Upper lobe of right lung (tissue), 1 donor: ENCODE measurements at places on chromosomes 7 and 10.

DNA sequence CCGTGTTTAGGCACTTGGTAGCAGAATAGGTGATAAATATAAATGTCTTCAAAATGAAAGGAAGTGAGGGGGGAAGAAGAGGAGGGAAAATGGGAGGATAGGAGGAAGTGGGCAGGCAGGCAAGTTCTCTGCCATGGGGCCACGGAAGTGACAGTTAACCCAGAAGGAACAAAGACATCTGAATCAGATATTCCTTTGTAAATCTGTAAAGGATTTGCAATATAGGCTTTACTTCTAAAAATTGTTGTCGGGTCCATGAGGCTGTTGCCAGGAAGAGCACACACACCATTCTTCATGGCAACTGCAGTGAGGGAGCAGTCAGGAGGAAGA lies 23.7 kb upstream of the RASSF4 start:
- no peak for DNase-seq
- no peaks in the 10 kb centered on the region for H3K36me3 ChIP-seq
- H3K4me1 ChIP-seq = peaks cover 13% of the 10 kb centered on the region
- no peak overlapping the region for H3K27ac ChIP-seq

- DNase-seq = no peak
- no peaks in the 10 kb centered on the region for H3K27me3 ChIP-seq
- H3K36me3 ChIP-seq = no peaks in the 10 kb centered on the region
- H3K4me3 ChIP-seq = no peak overlapping the region
- no peak overlapping the region for H3K27ac ChIP-seq
Measured at GRCh38 chr7:131953184-131953583, 396.8 kb upstream of the PODXL start.

DNA sequence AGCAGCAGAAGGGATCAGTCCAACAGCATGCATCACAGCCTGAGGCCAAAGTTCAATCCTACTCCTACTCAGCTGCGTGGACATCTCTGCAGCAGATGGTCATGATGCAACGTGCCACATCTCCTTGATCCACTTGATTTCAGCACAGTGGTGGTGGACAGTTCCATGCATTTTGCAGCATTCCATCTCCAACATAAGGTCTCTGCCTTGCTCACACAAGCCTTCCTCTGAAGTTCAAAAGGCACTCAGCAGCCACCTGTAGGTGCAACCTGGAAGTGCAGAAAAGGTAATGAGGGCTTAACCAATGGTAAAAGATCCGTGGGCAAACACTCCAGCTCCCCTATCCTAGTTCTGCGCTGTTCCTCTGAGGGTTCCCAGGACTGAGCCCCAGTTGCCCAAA lies 57.5 kb upstream of the CHCHD3 start:
- no peaks in the 10 kb centered on the region for H3K27me3 ChIP-seq
- DNase-seq = no peak
- no peak overlapping the region for H3K4me3 ChIP-seq
- no peaks in the 10 kb centered on the region for H3K4me1 ChIP-seq
- H3K27ac ChIP-seq = no peak overlapping the region
- H3K36me3 ChIP-seq = no peaks in the 10 kb centered on the region

GRCh38 chr10:109696981-109697775 lies 226.1 kb downstream of the XPNPEP1 start:
- no peaks in the 10 kb centered on the region for H3K4me1 ChIP-seq
- DNase-seq = no peak
- no peak overlapping the region for H3K27ac ChIP-seq
- no peak overlapping the region for H3K4me3 ChIP-seq

GRCh38 chr7:138748666-138749065 lies 47.5 kb upstream of the SVOPL start:
- H3K36me3 ChIP-seq = no peaks in the 10 kb centered on the region
- DNase-seq = no peak
- no peak overlapping the region for H3K4me3 ChIP-seq
- H3K27ac ChIP-seq = no peak overlapping the region

DNA sequence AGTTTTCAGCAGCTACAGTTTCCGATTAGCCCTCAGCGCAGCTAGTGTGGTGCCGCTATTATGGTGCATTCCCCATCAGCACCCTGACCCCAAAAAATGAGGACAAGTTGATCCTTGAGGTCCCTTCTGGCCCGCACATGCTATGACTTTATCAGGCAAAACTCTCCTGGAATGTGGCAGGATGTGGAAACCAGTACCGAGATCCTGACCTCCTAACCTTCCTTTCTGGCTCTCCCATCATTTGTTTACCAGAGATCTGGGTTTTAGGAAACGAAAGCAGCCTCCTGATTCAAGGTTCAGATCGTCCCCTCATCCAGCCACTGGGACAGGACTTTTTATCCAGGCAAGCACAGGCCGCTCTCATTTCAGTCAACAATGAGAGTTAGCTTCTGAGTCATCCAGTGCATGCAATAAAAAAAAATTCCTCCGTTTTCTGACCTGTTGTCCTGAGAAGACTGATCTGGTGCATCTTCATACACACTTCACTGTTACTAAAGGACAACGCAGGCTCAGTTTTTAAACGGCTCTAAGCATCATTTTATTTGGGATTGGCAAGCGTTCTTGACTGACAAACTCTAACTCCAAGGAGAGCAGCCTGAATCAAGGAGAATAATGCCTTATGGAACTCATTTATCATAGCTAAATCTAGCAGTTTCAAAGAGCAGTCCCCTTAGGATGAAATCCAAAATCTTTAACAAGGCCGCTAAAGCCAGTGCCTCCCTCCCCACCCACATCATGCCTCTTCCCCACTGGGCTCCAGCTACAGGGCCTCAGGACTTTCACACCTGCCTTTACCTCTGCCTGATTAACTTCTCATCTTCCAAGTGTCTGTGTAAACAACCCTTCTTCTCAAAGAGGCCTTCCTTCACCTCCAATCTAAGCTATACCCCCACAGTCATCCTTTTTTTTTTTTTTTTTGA lies 17.1 kb downstream of the PDLIM1 start:
- H3K4me1 ChIP-seq = peaks cover 58% of the 10 kb centered on the region
- DNase-seq = no peak
- H3K36me3 ChIP-seq = peaks cover 20% of the 10 kb centered on the region
- H3K4me3 ChIP-seq = no peak overlapping the region
- peak overlapping the region; percentile 67 for H3K27ac ChIP-seq

GRCh38 chr7:31692871-31693270 lies 5.9 kb downstream of the PPP1R17 start:
- H3K4me1 ChIP-seq = no peaks in the 10 kb centered on the region
- no peaks in the 10 kb centered on the region for H3K27me3 ChIP-seq
- no peak for DNase-seq
- no peaks in the 10 kb centered on the region for H3K36me3 ChIP-seq

- no peak for DNase-seq
- no peak overlapping the region for H3K4me3 ChIP-seq
- H3K36me3 ChIP-seq = no peaks in the 10 kb centered on the region
- no peak overlapping the region for H3K27ac ChIP-seq
- H3K4me1 ChIP-seq = no peaks in the 10 kb centered on the region
Measured at GRCh38 chr10:58023341-58024073, 244.2 kb downstream of the IPMK start.

DNA sequence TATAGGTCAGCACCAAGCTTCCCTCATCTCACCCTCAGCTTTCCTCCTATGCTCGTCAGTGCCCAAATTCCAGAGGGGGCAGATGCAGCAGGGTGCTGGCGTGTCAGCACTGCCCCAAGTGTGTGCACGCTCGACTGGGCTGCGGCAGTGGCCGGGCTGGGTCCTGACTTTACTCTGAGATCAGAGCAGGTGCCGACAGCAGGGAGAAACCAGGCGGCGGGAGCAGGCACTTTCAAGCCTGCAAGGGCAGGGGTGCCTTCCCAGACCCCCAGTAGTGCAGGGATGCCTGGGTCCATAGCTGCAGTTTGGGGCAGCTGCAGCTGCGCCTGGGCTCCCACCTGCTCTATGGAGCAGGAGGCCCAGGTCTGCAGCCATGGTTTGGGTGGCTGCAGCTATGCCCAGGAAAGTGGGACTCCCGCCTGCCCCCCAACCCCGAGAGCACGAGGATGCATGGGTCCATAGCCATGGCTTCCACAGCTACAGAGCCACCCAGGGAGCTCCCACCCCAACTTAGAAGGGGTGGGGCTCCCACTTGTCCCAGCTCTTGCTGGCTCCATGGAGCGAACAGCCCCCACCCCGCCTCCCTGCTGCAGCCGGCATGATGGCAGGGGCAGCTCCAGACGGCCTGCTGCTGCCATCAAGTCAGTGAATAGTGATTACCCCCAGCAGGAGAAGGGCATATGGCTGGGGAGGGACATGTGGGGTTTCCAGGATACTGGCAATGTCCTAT lies 199.2 kb upstream of the KMT2E start:
- no peaks in the 10 kb centered on the region for H3K36me3 ChIP-seq
- no peak overlapping the region for H3K27ac ChIP-seq
- H3K27me3 ChIP-seq = no peaks in the 10 kb centered on the region

DNA sequence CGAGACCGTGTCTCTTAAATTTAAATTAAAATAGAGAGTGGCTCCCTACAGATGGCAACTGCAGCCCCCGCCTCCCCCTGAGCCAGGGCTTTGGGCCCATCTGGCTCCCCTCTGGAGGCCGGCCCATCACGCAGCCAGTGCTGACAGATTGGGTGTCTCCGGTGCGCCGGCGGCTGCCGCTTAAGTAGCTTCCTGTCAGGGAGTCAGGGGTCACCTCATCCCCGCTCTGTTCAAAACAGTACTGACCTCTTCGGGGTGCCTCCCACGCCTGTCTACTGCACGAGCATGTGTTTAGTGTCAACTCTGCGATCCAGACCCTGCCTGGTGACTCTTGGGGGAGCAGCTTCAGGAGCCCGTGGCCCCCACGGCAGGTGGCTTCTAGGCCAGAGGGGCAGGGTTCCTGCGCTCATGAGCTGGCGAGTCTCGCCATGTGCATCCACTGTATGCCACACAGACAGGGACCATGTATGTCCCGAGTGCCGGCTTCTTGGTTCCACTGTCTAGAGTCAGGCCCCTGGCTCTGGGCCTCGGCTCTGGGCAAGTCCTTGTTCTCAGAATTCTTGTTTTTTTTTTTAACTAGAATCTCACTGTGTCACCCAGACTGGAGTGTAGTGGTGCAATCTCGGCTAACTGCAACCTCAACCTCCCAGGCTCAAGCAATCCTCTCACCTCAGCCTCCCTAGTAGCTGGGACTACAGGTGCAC lies 36.1 kb downstream of the KCTD7 start:
- H3K27me3 ChIP-seq = no peaks in the 10 kb centered on the region
- DNase-seq = no peak
- no peaks in the 10 kb centered on the region for H3K36me3 ChIP-seq
- no peak overlapping the region for H3K4me3 ChIP-seq

DNA sequence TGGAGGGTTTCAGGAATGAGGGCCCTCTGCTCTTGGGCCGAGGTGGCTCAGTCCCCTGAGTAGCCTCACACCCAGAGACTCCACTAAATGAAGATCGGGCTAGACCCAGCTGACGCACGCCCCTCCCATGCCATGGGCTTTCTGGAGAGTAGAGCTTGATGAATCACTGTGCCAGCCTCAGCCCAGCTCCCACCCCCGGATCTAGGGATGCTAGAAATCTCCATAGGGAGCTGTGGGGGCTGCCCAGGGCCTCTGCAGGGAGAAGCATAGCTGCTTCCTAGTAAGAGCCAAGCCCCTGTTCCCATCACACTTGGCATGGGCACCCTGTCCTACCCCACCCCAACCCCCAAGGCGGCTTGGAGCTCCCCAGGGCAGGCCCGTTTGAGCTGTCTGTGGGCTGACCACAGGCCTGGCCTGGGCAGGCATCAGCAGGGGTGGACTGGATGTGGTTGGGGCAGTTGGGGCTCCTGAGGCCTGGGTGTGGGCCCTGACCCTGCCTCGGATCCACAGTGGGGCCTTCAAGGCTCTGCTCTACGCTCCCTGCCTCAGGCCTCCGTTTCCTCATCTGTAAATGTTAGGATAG lies 121.2 kb downstream of the ZMIZ1 start:
- peak overlapping the region; percentile 48 for H3K27ac ChIP-seq
- peaks cover 12% of the 10 kb centered on the region for H3K36me3 ChIP-seq
- peaks cover 82% of the 10 kb centered on the region for H3K4me1 ChIP-seq
- DNase-seq = no peak

- H3K27ac ChIP-seq = no peak overlapping the region
- H3K4me1 ChIP-seq = peaks cover 18% of the 10 kb centered on the region
- no peaks in the 10 kb centered on the region for H3K27me3 ChIP-seq
- no peak overlapping the region for H3K4me3 ChIP-seq
- DNase-seq = no peak
- H3K36me3 ChIP-seq = no peaks in the 10 kb centered on the region
Measured at GRCh38 chr10:35359056-35359455, 22.7 kb downstream of the CCNY start.

- H3K4me3 ChIP-seq = no peak overlapping the region
- H3K27ac ChIP-seq = no peak overlapping the region
- H3K36me3 ChIP-seq = no peaks in the 10 kb centered on the region
- DNase-seq = peak; percentile 57
- H3K27me3 ChIP-seq = peaks cover 63% of the 10 kb centered on the region
Measured at GRCh38 chr7:157693071-157693520, 356.3 kb downstream of the DNAJB6 start.

- no peak overlapping the region for H3K27ac ChIP-seq
- H3K36me3 ChIP-seq = peaks cover 14% of the 10 kb centered on the region
- no peaks in the 10 kb centered on the region for H3K27me3 ChIP-seq
- DNase-seq = no peak
- no peak overlapping the region for H3K4me3 ChIP-seq
Measured at GRCh38 chr7:112892263-112892662, 102.1 kb upstream of the TMEM168 start.

DNA sequence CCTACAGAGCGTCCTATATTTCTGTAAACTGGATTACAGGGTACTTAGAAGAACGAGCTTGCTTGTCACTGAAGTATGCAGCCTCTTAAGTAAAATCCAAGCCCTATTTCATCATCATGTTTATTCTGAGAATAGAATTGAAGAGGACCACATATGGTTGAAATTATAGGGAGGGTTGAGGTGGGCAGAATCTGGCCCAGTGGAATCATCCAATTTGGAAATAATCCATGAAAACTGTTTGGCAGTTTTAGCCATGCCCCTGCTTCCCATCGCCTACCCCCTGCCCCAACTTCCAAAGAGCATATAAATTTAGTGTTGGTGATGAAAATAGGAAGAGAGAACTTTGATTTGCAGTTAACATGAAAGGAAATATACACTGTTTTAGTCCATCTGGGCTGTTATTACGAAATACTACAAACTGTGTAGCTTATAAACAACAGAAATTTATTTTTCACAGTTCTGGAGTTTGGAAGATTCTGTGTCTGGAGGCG lies 150.4 kb downstream of the PRKG1 start:
- no peak overlapping the region for H3K4me3 ChIP-seq
- no peaks in the 10 kb centered on the region for H3K27me3 ChIP-seq
- no peaks in the 10 kb centered on the region for H3K36me3 ChIP-seq
- no peak for DNase-seq
- no peaks in the 10 kb centered on the region for H3K4me1 ChIP-seq
- H3K27ac ChIP-seq = peak overlapping the region; percentile 9

DNA sequence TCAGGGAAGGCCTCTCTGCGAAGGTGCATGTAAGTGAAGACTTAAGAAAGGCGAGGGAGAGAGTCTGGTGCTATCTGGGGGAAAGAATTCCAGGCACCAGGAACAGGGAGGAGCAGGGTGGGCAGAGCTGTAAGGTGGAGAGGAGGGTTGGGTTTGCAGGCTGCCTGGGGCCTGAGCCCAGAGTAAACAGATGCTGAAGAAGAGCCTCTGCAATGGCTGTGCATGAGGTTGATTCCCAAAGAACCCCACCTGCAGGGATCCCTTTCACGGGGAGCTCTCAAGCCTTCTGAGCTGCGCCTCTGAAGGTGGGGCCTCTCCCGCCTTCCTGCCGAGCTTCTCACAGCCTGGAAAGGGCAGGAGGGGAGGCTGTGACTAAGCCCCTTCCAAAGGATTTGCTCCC lies 115.1 kb downstream of the RNF216 start:
- no peak overlapping the region for H3K27ac ChIP-seq
- peaks cover 13% of the 10 kb centered on the region for H3K36me3 ChIP-seq
- H3K4me3 ChIP-seq = no peak overlapping the region
